Natural killer cell treated with Interleukin-12 subunit alpha and Interleukin-12 subunit beta and Interleukin-15 and Interleukin-18, amount 100 ng/mL, for 72 hours (primary cell): ENCODE measurements at places on chromosomes 5 and 9. TPM values are rescaled to one million over a fixed set of nuclear protein-coding genes. Genes with fewer than 3 reads are reported as not detected.
A peak's percentile ranks its signal among the peaks of the same experiment; 100 is the strongest.

The WHRN gene
- 1.1 TPM for total RNA-seq

DNA sequence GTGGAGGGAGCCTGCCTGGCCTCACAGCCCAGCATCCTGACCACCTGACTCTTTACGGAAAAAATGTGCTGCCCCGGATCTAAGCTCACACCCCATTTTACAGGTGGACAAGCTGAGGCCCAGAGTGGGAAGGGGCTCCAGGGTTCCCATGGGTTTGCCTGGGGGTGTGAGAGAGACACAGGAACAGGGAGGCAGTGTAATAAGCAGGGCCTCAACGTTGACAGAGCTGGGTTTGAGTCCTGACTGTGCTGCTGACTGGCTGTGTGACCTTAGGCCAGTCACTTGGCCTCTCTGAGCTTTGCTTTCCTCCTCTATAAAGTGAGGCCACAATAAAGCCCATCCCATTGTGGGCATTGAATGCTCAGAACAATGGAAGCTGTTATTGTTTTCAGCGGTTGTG is 73.7 kb downstream of the HMCN2 start:
- DNase-seq, result no peak
- H3K4me3 ChIP-seq, result no peak overlapping the region
- no peak overlapping the region for H3K27ac ChIP-seq
- H3K36me3 ChIP-seq, result no peaks in the 10 kb centered on the region
- no peaks in the 10 kb centered on the region for H3K27me3 ChIP-seq

The GRIN1 gene
- not detected for total RNA-seq

DNA sequence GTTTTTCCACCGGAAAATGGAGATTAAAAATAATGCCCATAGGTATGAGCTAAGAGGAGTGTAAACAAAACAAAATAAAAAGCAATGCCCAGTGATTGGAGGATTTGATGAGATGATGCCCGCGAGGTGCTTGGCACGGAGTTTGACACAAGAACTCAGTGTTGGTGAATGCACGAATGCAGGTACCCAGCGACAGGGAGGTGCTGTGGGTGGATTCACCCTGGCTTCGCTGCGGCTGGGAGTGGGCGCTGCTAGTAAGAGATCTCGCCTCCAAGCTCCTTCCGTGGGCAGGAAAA is 526 bp upstream of the STXBP1 start:
- H3K4me3 ChIP-seq, result peak overlapping the region; percentile 98
- peaks cover 24% of the 10 kb centered on the region for H3K4me1 ChIP-seq
- peak overlapping the region; percentile 19 for H3K27ac ChIP-seq
- no peaks in the 10 kb centered on the region for H3K36me3 ChIP-seq
- H3K27me3 ChIP-seq, result peaks cover 33% of the 10 kb centered on the region

- H3K4me1 ChIP-seq, result no peaks in the 10 kb centered on the region
- no peaks in the 10 kb centered on the region for H3K27me3 ChIP-seq
- DNase-seq, result no peak
- no peak overlapping the region for H3K27ac ChIP-seq
These were observed 84.5 kb downstream of the ENC1 start for GRCh38 chr5:74556006-74556405.

- no peak for DNase-seq
- H3K27ac ChIP-seq, result no peak within 1 kb of the TSS
- peaks cover 4% of the 10 kb centered on the region for H3K36me3 ChIP-seq
- no peaks in the 10 kb centered on the region for H3K4me1 ChIP-seq
- H3K4me3 ChIP-seq, result peak within 1 kb of the TSS; percentile 25
These were observed at the start of gene SEMA5A for GRCh38 chr5:9545992-9546851. SEMA5A (minus strand) TSS chr5:9546075; CDS start chr5:9379946, 166,129 bp downstream.

DNA sequence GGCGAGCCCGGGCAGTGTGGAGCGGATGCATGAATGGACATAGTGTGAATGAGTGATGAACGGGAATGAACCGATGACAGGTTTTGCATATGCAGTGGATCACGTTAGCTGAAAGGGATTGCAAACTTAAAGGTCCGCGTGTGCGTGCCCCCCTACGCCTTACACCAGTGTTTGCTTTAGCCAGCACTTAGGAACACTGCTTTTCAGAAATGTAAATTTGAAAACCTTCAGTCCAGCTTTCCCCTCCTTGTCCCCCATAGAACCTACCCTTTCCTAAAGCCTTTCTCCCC is 692 bp downstream of the PSAT1 start:
- H3K27ac ChIP-seq, result peak overlapping the region; percentile 93
- peak overlapping the region; percentile 88 for H3K4me3 ChIP-seq
- H3K4me1 ChIP-seq, result peaks cover 24% of the 10 kb centered on the region
- H3K36me3 ChIP-seq, result peaks cover 6% of the 10 kb centered on the region

GRCh38 chr5:35771300-35771699 is 85.4 kb upstream of the IL7R start:
- no peaks in the 10 kb centered on the region for H3K36me3 ChIP-seq
- peaks cover 5% of the 10 kb centered on the region for H3K4me1 ChIP-seq
- no peak overlapping the region for H3K27ac ChIP-seq
- no peak for DNase-seq

DNA sequence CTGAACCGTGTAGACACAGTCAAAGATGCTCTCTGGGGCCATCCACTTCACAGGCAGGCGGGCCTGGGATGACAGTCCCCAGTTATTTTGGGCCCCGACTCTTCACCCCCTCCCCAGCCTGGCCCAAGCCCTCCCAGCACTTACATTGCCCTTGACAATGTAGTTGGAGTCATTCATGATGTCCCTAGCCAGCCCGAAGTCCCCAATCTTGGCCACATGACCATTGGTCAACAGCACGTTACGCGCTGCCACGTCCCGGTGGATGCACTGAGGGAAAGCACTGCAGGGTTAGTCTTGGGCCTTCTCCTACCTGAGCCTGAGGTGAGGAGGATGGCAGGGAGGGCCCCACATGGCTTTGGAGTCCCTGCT is 30.3 kb downstream of the CSF1R start:
- no peak overlapping the region for H3K27ac ChIP-seq
- peaks cover 9% of the 10 kb centered on the region for H3K36me3 ChIP-seq
- DNase-seq, result no peak
- peaks cover 16% of the 10 kb centered on the region for H3K4me1 ChIP-seq
- H3K4me3 ChIP-seq, result no peak overlapping the region

The LCN15 gene
- not detected for total RNA-seq

The NREP gene
- total RNA-seq, result 7.7 TPM

DNA sequence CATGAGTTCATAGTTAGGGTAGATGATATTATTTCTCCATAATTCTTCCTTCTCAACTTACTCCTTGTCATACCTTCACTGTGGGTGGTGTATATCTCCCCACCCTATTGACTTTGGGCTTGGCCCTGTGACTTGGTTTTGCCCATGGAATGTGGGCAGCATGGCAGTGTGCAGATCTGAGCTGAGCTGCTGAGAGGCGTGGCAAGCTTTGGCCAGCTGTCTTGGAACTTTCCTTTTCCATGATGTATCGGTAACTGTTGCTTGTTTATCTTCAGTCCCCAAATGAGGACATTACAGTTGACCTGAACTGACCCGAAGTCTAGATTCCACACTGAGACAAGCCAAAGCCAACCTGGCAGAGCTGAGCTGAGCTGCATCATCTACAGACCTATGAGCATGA is 70.4 kb downstream of the RALGPS1 start:
- no peak overlapping the region for H3K4me3 ChIP-seq
- H3K27ac ChIP-seq, result no peak overlapping the region
- DNase-seq, result no peak
- peaks cover 31% of the 10 kb centered on the region for H3K27me3 ChIP-seq
- peaks cover 6% of the 10 kb centered on the region for H3K36me3 ChIP-seq

The DOCK2 gene
- 526 TPM for total RNA-seq

The PPP3R2 gene
- total RNA-seq, result not detected

The CCNB1 gene
- total RNA-seq, result 163 TPM

The TEX10 gene
- 37.7 TPM for total RNA-seq

The PCDHB14 gene
- not detected for total RNA-seq

DNA sequence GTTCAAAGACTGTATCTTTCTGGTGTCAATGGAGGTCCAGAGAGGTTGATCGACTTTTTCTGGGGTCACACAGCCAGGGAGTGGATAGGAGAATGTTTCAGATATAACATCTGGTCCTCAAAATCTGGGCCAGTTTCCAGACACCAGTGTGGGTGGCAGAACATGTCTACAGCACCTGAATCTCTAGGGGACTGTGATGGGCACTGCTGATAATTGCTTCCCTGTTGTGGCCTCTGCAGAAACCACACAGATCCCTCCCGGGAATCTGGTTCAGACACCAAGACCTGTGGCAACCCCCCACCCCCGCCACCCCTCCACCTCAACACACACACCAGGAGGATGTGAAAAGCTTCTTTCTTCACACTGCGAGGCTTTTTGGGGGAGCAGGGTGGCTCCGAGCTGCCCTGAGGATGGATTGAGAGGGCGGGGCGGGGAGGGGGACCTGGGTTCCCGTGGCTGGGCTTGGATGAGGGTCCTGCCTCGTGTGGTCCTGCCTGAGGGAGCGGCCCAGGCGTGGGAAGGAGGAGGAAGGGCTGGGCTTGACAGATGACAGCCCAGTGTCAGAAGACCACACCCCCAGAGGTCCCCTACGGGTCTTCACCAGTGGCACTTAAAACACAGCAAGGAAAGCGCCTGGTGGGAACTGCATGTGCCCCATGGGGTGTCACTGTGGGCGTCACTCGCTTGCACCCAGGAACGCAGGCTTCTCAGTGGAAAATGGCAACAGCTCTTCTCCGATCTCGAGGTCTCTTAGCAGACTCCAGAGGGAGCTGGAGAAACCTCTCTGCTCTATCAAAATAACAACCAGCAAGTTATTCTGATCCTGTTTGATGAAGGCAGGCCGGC is 55.2 kb downstream of the TRIP13 start:
- no peaks in the 10 kb centered on the region for H3K4me1 ChIP-seq
- no peak overlapping the region for H3K27ac ChIP-seq
- no peaks in the 10 kb centered on the region for H3K36me3 ChIP-seq
- H3K27me3 ChIP-seq, result peaks cover 26% of the 10 kb centered on the region
- DNase-seq, result no peak
